ENCODE measurements at places on chromosomes 12 and 14. TPM values are rescaled to one million over a fixed set of nuclear protein-coding genes. Genes with fewer than 3 reads are reported as not detected.

Gene SNW1
- total RNA-seq, result 51.7 TPM

Gene NEUROD4
- total RNA-seq, result 1.7 TPM

Gene KCNA1
- not detected for total RNA-seq

Gene MANSC4
- total RNA-seq, result 0.11 TPM

Gene TMTC1
- total RNA-seq, result 39.0 TPM

Gene PMCH
- total RNA-seq, result not detected

Gene SLC24A4
- total RNA-seq, result 0.49 TPM

Gene ACOT6
- not detected for total RNA-seq

Gene NDRG2
- 585 TPM for total RNA-seq

Gene JAG2
- 5.6 TPM for total RNA-seq

All from adrenal gland (tissue), 19 donors.